ENCODE measurements at places on chromosomes 5 and 9. TPM values are rescaled to one million over a fixed set of nuclear protein-coding genes. Genes with fewer than 3 reads are reported as not detected.

GRCh38 chr9:95193067-95193466, 124.4 kb downstream of the FANCC start:
- DNase-seq: no peak

DNA sequence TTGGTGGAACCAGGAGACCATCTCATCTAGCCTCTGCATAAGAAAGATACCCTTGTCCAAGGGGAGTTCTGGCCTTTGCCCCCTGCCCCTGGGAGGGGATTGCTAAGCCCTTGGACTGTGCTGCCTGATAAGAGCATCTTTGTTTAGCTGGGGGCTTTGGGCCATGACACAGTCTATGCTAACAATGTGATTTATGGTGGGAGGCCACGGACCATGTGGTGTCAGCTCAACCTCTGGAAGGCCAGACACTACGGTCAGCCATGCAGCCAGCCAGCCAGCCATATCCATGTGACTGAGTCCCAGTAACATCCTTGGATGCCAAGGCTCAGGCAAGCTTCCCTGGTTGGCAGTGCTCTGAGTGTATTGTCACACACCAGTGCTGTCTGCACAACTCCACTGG, 244.4 kb downstream of the FSTL4 start:
- no peak for DNase-seq

DNA sequence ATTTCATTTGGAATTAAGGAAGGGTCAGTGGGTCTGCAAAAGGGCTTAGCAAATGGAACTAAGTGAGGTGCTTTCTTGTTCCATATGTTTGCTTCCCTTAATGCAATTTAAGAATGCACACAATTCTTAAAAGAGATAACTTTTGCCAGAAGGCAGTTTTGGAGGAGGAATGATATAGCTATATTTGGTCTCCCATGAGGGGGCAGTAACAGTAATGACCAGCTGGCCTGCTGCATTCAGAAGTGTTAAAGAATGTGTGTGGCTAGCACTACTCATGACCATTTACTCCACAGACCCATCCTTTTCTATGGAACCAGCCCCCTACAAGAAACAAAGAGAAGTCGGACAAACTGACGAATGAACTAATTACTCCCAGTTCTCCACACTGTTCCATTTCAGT, 638.9 kb downstream of the RAB3C start:
- no peak for DNase-seq

GRCh38 chr9:12425878-12426864, 267.0 kb upstream of the TYRP1 start:
- DNase-seq: no peak

GRCh38 chr9:27528886-27529315, 713 bp downstream of the MOB3B start:
- peak; percentile 55 for DNase-seq

CARTPT gene
- not detected for total RNA-seq

TLE4 gene
- 16.9 TPM for total RNA-seq

DNA sequence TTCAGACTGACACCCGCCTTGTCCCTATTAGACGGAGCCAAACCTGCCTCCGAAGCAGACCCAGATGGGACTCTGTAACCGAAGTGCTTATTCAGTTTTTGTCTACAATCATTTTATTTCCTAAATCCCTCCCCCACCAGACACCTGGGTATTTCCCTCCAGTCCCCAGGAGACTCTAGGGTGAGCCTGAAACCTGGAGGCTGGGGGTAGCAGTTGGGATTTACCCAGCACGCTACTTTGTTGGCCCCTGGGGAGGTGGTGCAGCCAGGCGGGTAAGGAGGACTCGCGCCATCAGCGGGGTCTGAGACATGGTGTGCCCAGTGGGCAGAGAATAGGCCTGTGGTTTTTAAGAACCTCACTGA, 1.3 kb upstream of the LHX2 start:
- no peak for DNase-seq

MRPL22 gene
- total RNA-seq: 10.2 TPM

GRCh38 chr9:78811622-78812276, 514.8 kb downstream of the PSAT1 start:
- no peak for DNase-seq

- DNase-seq: no peak
Measured at GRCh38 chr9:123789554-123790292, 140.2 kb downstream of the DENND1A start.

GRCh38 chr5:83285661-83286398, 185.7 kb upstream of the VCAN start:
- DNase-seq: no peak

DNA sequence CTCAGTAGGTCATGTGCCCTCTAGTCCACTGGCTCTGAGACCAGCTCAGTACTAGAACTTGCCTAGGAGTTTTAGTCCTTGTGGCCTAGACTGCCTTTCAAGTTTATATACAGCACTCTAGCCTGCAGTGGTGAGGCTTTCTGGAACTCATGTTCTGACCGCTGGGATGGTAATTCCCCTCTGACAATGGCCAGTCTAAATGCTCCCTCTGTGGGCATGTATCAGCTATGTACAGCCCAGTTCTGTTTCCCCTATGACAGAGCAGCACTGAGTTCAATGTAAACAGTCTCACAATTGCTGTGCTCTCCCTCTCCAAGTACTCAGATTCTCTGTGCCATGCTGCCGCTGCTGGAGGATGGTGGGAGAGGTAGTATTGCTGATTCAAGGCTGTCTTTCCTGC, 68.6 kb upstream of the SLC27A6 start:
- DNase-seq: no peak

SLU7 gene
- total RNA-seq: 41.4 TPM

DNA sequence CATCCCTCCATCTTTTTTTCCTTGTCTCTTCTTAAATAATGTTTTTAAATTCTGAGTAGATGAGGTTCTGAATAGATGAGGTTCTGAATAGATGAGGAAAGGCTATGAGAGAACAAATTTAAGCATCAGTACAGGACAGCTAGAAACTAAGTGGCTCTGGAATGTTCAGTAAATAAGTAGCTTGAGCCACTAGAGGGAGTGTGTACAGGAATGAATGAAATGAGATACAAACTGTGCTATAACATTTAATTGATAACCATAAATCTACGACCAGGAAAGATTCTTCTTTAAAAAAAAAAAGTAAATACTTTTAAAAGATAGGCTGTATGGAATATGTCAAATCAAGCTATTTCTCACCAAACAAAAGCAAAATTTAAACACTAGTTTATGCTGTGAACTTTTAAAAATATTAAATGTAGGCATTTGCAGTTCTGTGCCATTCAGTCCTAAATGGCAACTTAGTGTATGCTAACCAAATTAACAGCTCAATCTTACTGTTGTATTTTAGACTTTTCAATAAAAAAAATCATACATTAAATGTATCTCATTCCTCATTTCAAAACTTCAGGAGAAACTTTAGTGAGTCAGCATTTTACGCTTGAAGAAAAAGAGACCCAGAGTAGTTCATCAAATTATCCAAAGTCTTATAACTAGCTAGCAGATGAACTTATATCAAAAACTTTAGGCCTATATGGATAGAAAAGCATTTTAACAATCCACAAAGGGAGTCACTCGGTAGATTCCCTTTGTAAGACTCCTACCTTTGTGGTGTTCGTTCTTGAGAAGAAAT, 70.4 kb upstream of the SNX2 start:
- DNase-seq: peak; percentile 75

CATSPER3 gene
- under 0.01 TPM for total RNA-seq

GRCh38 chr5:39775086-39775796, 350.5 kb upstream of the DAB2 start:
- no peak for DNase-seq

DNA sequence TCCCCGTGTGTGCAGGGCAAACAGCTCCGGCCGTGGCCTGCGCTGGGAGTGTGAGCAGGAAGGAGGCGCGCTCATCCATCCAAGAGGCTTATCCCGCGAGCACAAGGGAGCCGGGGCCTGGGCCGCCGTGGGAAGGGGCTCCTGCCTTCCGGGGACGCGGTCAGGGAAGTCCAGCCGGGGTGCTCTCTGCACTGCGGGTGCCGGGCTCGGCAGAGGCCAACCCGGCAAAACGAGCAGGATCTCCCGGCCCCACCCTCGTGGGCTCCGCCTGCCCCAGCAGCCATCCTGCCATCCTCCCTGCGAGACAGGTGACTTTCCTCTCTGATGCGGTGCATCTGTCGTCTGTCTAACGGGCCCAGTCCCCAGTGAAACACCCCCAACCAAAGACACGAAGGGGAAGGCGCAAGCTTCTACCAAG, 244.2 kb downstream of the AUH start:
- DNase-seq: no peak

HAVCR1 gene
- not detected for total RNA-seq

- DNase-seq: no peak
Measured at GRCh38 chr9:35675732-35676392, 2.1 kb downstream of the CA9 start.

GABRG2 gene
- not detected for total RNA-seq

DNA sequence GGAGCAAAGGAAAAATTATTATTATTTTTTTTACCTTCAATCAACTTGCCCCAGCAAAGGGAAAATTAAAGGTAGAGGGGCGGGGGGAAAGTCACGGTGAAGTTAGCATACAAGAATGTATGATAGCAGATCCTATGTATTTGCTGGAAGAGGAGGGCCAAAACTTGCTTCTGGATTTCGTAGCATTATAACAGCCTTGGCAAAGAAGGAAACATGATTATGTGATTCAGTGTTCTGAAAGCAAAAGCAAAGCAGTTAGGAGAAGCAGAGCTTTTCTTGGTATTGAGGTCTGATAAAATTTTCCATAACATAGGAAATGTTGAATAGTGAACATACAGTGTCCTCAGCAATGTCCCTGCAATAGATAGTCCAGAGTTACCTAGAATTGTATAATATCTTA, 32.4 kb downstream of the MAST4 start:
- no peak for DNase-seq

DNA sequence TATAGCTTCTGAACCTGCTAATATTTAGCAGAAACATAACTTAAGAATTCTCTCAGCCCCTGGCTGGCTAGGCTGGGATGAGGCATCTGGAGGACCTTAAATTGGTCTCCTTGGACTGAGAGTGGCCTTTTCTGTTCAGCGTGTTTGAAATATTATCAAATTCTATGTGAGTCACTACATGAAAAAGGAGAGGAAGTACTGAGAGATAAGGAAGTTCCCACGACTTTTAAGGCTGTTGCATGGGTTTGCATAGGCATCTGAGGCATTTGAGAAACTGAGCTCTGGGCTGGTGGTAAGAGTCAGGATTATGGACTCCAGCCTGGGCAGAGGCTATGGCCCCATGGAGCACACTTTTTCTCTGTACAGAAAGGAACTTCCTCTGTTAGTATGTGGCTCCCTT, 816.2 kb upstream of the GRAMD2B start:
- no peak for DNase-seq

DNA sequence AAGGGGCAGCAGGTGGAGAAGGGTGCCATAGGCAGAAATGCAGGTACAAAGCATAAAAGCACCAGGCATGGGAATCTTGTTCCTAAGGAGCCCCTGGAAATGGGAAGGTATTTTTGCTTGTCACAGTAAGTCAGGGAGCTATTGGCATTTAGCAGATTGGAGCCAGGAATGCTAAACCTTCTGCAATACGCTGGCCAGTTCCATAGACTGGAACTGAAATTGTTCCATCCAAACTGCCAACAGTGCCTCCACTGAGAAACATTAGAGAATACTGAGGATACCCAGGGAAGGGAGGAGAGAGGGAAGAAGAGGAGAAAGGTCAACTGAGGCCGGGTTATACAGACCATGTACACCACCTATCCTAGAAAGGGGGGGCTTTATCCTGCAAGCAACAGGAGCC, 162.7 kb downstream of the MED27 start:
- DNase-seq: no peak

DNA sequence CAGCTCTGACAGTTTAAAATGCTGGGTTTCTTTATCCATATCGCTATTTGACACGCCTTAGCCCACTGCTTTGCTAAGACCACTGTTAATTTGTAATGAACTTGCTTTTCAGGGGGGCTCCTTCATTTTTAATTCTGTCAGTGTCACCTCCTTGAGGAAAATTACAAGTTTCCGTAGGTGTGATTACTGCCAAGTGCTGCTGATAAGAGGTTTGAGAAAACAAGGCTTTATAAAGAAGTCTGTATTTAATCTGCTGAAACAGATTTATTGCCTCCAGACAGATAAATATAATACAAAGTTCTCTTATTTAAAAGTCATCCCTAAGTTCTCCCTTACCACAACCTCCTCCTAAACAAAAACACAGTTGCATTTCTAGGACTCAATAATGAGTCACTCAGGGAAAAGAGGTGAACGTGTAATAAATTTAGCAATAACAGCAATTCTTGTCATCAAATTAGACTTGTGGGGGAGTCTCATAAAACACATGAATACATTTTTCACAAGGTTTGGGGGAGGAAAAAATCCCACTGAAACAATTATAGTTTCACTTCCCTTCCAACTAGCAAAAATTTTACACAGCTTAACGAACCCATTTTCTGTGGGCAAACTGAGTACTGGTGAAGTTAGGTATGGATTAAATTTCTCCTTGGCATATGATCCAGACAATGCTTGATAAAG, 72.8 kb downstream of the MAPKAP1 start:
- peak; percentile 20 for DNase-seq

FSTL4 gene
- total RNA-seq: 0.20 TPM

PCDH12 gene
- 22.2 TPM for total RNA-seq

TLX3 gene
- not detected for total RNA-seq

DNA sequence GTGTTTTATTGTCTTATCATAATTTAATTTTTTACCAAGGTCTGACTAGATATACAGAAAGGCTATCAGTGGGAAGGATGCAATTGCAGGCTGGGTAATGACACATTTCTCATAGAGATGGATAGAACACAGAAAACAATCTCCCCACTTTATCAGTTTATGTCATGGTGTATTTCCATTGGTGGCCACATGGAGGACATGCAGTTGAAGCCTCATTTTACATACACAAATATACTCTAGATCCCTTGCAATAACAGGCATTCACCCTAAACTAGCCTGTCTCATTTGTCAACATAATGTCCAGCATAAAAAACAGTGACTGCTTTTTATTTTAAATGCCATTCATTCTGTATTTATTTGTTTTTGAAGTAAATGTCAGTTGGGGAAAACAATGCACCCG, 526.3 kb downstream of the GABRG2 start:
- no peak for DNase-seq

DNA sequence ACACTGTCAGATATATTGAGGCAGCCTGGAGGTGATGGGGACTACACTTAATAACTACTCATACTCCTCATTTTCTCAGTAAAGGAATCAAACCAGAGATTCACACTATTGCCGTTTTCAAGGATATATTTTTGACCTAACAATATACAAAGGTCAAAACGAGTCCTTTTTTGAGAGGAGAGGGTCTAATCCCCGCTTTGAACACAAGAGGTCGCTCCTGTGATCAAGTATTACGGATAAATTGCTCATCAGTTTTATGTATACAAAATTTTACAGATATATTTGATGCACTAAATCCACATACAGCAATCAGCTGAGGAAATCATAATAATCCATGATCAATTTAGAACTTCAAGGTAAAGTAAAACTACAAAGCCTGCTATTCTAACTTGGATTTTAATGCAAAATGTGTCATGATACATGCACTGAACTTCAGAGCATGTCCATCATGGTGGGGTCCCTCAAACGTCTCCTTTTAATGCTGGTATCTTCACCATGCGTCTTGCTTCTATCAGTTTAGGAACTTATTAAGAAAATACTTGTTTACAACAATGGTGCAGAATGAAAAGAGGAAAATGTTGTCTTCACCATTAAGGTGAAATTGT, 2.5 kb upstream of the ISL1 start:
- peak; percentile 54 for DNase-seq

- no peak for DNase-seq
Measured at GRCh38 chr5:135667204-135667603, 88.4 kb upstream of the CXCL14 start.
